ENCODE measurements at places on chromosomes 2 and 18.

DNA sequence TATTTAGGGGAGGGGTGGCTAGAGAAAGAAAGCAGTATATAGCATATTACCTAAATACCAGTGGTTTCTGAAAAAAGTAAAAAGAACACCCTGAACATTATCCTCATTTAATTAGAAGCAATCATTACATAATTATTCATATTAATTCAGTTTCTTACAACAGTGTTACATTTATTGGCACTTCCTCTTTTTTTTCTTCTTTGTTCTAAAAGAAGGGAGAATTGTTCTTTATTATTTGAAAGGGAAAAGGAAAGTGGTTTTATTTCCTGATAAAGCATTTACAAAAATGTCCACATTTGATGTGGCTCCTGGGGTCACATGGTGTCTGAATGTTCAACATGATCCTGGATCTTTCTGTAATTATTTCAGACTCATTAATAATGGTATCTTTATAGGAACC is 254.9 kb upstream of the ZEB2 start:
- DNase-seq, result no peak

GRCh38 chr2:192749611-192750200 is 555.0 kb upstream of the TMEFF2 start:
- DNase-seq, result peak; percentile 5

- DNase-seq, result peak; percentile 32
Measured at GRCh38 chr2:25672494-25673299, 680 bp downstream of the DTNB start.

- peak; percentile 17 for DNase-seq
Measured at GRCh38 chr18:75016025-75016717, 192.8 kb downstream of the PTGR3 start.

DNA sequence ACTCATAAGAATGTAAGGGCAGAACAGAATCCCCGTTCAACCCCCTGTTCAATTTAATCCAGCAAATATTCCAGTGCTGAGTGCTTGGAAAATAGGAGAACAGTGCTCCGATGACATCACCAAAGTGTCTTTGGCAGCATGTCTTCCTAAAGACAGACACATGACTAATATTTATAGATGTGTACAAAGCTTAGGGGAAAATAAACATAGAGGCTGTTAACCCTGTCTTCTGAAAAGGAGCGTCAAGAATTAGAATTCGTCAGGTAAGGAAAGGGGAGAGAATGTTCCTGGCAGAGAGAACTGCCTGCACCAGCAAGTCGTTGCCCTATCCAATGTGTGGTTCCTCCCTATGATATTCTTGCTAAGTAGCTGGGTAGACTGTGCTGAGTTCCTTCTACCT is 72.7 kb downstream of the PLB1 start:
- DNase-seq, result no peak

DNA sequence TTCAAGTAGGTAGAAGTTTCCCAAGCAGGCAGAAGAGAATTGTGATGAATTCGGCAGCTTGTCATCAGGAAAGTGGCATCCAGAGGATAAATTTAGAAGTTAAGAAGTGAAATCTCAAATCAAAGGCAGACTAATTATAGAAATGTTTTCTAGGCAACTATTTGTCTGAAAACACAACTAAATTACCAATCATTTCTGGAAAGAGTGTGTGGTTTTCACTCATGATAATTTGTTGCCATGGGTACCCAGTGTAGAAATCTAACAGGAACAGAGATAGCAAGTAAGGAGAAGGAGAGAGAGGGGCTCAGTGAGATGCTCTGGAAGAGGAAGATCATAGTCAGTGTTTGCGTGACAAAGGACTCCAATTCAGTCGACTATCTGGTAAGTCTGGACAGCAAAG is 208.1 kb downstream of the NCKAP5 start:
- DNase-seq, result no peak

- peak; percentile 30 for DNase-seq
Measured at GRCh38 chr2:23926290-23926749, 603 bp downstream of the ATAD2B start.

- no peak for DNase-seq
Measured at GRCh38 chr2:119289093-119289492, 65.5 kb downstream of the STEAP3 start.

DNA sequence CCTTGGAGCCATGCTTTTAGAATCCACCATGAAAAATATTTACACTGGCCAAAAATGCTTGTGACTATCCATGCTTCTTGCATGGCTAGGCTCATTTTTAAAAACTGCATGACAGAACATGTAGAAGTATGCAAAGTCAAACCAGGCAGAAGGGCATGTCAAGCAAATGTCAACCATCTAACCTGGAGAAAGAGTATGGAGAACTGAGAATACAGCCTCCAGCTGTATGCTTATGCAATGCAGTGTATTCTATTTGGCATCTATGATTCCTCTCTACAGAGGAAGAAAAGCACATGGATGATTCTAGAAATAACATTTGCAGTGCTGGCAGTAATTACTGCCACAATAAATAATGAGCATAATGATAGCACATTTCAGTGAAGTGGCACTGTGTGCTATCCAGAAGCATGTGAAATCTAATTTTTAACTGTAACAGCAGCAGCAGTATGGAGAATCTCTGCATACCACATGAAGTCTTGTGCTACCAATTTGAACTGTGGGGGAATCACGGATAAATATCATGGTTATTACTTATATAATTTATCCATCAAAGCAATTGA is 87.3 kb upstream of the CCDC141 start:
- no peak for DNase-seq

GRCh38 chr2:101420623-101421022 is 33.3 kb upstream of the CREG2 start:
- no peak for DNase-seq

- peak; percentile 63 for DNase-seq
Measured at GRCh38 chr2:119960821-119961220, 52.1 kb upstream of the EPB41L5 start.

DNA sequence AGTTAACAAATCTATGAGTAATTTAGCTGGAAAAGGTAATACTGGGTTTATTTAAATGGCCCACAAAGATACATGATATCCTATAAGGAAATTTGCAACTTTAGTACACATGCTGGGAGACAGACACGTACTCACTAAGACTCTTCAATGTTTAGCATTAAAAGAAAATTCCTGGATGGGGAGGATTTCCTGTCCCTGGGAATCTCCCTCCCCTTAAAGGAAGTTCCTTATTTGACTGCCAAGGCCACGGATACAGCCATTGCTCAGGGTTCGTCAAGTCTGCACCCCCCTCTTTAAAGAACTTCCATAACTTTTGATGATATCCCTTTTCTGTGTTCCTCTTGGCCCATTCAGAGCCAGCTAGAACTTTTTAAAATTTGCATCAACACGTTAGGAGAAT is 267.6 kb downstream of the CD226 start:
- DNase-seq, result no peak

Measured in fibroblast of skin of back (primary cell).